ENCODE measurements at places on chromosomes 13 and 19.
A peak's percentile ranks its signal among the peaks of the same experiment; 100 is the strongest.

GRCh38 chr19:8686549-8686948 is 12.0 kb downstream of the ACTL9 start:
- no peak for DNase-seq

- DNase-seq = peak; percentile 40
These were observed 32.5 kb downstream of the ZNF567 start for GRCh38 chr19:36719687-36720556.

- no peak for DNase-seq
These were observed at the start of gene DOCK6 for GRCh38 chr19:11261971-11262839. DOCK6 (minus strand) TSS chr19:11262524; CDS start chr19:11262440, 84 bp downstream.

DNA sequence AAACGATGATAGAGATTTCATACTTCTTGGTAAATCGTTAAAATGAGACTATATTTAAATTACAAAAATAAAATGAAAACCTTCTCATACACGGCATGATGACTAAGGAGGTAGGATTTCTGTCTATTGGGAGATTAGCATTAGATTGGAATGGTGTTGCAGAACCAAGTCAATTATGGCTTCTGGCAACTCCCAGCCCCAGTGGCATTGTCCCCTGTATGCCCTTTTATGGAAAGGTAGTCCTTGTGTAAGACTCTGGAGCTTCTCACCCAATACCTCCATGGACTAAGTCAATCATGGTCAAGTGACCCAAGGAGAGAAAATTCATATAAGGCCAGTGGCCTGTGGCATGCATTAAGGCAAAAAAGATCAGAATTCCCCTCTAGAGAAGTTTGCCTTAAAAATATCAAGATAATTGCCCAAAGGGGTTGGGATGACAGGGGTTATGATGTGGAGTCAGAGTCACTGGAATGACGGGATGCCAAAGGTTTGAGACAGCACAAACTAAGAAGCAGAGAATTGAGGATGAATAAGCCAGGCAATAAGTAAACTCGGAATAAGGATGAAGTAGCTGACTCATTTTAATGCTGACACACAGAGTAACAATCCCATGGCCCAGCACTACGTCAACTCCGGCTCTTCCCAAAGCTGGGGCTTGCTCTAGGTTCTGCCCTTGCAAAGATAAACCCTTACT is 57.8 kb upstream of the POSTN start:
- DNase-seq = no peak

- no peak for DNase-seq
These were observed 63.2 kb upstream of the RGCC start for GRCh38 chr13:41394166-41394565.

GRCh38 chr19:30402436-30403202 is 30.4 kb downstream of the ZNF536 start:
- DNase-seq = no peak

DNA sequence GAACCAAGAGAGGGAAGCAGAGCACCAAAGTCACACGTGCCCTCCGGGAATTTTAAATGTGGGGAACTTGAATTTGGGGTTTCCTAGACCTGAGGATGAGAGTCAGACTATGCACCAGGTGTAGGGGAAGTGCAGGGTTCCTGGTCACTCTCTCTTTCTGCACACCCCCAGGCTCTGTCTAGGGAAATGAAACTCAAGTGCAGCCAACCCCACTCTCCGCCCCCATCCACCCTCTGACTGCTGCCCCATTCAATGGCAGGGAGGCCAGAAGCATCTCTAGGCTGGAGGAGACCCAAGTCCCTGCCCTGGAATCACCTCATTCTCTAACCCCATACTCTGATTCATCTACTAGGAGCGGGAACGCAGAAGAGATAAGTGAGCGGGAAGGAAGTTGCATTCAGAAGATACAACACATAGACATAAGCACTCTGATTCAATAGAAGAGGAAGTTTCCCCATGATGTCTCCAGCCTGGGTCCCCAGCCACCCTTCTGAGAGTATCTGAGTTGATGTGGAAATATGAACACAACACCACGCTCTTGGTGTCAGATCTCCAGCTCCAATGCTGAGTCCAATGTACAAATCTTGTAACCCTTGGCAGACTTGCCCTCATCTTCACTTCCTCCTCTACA is 4.7 kb upstream of the SIGLEC14 start:
- no peak for DNase-seq

DNA sequence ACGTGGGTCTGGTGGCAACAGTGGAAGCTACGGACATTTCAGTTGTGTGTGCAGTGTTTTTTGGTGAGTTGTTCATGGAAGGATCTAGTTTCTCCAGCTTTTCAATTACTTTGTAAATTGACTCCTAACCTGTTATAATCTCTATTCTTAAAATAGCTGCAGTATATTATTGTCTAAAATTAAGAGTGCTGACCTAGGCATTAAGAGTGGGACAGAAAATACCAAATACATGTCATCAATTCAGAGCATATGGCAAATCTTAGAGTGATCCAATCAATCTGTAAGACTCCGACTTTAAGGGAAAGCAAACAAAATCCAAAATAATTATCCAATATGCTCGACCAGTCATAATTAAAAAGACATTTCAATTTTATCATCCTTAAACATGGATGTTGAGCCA is 338.1 kb upstream of the PCDH9 start:
- DNase-seq = no peak

GRCh38 chr13:75870397-75870903 is 234.3 kb downstream of the LMO7 start:
- peak; percentile 51 for DNase-seq

DNA sequence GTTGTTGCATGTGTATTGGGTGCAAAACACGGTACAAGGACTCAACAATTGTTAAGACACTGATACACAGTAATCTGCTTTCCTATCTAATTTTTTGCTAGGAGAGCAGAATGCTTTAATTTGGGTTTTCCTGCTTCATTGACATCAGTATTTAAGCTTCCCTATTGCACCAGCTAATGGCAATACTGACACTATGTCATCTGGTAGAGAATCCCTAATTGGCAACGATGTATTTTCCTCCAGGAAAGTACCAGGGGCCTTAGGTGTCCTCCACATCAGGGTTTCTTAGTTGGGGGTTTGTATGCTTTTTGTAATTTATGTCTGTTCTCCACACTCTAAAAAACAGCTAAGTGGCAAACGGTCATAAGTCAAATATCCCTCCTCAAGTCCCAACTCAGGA is 76.5 kb upstream of the FRY start:
- no peak for DNase-seq

GRCh38 chr19:4449022-4449638 is 8.5 kb downstream of the UBXN6 start:
- no peak for DNase-seq

- no peak for DNase-seq
These were observed 348.3 kb upstream of the SLITRK1 start for GRCh38 chr13:84230568-84230967.

GRCh38 chr19:28871099-28871725 is 341.7 kb downstream of the UQCRFS1 start:
- no peak for DNase-seq

DNA sequence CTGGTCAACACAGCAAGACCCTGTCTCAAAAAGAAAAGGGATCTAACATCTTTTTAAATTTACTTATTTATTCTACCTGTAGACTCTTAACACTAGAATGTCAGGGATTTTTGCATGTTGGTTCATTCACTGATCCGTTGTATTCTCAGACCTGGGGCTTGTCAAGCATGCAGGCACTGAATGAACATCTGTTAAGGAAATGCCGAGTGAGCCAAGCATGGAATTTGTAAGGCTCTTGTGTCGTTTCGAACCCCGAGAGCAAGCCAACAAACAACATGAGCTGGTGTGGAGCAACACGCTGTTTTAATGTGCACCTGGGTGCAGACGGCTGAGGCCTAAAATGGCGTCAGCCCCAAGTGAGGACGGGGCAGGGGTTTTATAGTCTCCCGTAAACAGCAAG is 10.0 kb upstream of the OR1M1 start:
- DNase-seq = no peak

DNA sequence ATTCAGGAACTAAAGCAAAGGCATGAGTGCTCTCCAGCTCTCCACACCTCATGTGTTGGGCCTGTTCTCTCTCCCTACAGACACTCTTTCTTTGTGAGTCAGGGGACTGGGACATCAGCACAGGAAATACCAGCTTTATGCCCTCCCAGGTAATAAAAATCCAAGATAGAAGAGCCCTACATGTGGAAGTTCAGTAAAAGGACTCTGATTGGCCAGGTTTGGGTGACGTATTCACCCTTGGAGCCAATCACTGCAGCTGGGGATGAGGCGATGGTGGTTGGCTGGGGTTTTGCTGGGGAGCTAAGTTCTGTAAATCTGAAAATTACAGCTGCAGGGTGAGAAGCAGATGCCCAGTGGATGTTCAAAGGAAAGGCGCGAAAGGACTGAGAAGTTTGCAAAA is 32.5 kb downstream of the CCDC70 start:
- DNase-seq = no peak

- DNase-seq = no peak
These were observed 98.8 kb downstream of the EPSTI1 start for GRCh38 chr13:42893214-42893671.

DNA sequence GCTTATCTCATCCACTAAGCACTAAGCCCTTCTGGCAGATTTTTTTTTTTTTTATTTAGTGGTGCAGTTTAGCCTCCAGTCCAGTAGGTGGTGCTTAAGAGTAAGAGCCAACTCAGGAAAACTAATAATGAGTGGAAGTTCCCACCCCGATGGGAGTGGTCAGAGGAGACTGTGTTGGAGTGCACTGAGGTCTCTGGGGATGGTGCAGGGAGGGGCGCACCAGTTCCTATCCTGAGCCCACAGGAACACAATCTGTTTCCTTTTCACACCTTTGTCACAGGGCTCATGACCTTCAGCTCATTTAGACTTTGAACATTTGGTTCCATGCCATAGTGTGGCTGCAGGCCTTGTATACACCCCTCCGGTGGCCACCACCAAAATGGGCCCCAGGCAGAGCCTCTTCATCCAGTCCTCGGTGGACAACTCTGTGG is 367.4 kb downstream of the SPRY2 start:
- peak; percentile 27 for DNase-seq

DNA sequence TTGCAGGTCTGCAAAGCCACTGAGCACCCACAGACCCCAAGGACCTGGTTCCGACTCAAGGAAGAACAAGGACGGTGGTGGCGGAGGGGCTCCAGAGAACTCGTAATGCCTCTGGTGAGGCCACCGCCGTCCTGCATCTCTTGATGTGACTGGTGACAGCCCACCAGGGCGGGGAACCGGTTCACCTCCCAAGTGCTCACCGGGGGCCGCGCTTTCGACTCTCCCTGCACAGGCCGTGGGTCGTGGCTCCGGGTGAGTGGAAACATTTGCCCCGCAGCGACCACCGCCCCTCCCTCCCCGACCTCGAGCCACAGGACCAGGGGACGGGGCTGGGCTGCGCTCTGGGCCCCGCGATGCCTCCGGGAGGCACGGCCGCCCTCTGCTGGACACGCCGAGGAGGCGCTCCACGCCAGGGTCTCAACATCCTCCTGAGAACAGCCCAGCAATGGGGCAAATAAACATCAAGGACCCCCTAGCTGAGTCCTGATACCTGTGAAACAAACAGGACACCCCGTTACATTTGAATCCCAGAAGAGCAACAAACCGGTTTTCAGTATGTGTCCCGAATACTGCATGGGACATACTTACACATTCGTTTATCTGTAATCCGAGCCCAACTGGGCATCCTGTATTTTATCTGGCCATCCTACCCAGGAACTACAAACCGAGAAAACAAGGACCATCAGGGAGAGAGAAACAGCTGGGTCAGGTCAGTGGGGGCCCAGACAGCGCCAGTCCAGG is 3.9 kb upstream of the PLPP2 start:
- peak; percentile 34 for DNase-seq

DNA sequence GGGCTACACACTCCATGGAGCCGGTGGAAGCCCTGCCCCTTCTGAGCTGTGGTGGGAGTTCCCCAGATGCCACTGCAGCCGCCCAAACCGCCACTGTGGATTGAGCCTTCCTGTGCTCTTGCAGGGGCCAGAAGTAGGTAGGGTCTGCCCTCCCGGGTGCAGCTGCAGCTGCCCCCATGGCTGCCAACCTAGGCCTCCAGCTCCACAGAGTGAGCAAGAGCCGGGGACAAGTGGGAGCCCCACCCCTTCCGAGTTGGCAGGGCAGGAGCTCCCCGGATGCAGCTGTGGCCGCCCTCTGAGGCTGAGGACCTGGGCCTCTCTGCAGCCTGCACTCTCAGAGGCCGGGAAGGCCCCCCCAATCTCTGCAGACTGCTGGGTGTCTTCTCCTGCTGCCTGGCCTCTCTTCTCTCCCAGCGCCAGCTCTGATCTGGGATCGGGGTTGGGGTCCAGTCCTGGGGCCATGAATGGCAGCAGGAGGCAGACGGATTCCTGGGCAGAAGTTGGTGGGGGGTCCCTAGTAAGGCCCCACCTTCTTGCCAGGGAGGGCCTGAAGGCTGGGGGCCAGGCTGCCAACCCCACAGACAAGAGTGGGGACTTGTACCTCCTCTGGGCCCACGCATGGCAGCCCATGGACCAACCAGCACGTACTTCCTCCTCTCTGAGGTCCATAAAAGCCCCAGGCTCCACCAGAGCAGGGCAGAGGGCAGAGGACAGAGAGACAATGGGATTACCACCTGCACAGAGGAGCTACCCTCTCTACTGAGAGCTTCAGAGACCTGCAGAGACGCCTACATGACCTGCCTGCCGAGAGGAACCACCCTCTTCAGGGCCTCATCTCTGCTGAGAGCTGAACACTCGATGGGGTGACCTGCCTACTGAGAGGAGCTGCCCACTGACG is 28.9 kb downstream of the AP2S1 start:
- DNase-seq = no peak

- no peak for DNase-seq
These were observed 94.7 kb downstream of the FRY start for GRCh38 chr13:32126278-32126677.

- DNase-seq = no peak
These were observed 12.2 kb downstream of the ZSCAN22 start for GRCh38 chr19:58338825-58339558.

GRCh38 chr19:38213911-38214625 is 10.0 kb downstream of the DPF1 start:
- no peak for DNase-seq

DNA sequence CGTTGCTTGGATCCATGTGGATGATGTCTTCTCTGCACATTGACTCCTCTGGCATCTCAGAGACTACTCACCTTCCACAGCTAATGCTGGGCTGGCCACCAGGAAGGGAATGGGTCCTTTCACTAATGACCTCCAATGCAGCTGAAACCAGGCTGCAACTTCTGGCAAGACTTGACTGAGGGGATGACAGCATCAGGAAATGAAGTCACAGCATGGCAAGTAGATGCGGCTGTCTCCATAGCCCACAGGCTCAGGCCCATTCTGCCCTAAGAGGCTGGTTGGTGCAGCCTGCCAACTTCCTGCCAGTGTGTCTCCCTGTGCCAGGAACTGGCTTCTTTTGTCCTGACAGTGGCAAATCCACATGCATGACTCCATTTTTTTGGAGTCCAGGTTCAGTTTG is 467.3 kb downstream of the TSHZ3 start:
- DNase-seq = no peak
